ENCODE measurements at places on chromosomes 2 and 18. TPM values are rescaled to one million over a fixed set of nuclear protein-coding genes. Genes with fewer than 3 reads are reported as not detected.

The ITPRIPL1 gene
- total RNA-seq: 30.2 TPM

The ZNF142 gene
- total RNA-seq: 34.8 TPM

DNA sequence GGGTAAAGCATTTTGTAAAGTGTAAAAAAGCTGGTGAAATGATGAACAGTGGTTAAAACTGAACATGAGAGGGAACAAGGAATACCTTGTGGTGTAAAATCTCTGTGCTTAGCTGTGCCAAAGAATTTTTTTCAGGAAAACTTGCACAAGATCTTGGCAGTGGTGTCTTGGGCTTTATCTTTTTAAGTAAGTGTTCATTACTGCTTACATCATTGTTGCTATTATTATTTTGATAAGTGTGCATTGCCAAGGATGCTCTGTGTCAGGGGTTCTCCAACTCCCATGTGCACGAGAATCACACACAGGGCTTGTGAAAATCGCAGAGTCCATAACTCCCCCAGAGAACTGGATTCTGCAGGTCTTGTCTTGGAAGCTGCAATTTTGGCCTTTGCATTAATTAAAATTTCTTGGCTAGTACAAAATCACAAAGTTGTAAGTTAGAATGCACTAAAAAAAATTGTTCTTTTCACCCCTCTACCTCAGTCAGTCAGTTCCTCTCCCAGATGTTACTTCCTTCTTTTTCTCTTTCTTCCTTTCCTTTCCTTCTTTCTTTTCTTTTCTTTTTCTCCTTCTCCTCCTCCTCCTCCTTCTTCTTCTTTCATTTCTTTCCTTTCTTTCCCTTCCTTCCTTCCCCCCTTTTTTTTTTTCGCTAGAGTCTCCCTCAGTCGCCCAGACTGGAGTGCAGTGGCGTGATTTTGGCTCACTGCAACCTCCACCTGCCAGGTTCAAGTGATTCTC, 37.8 kb downstream of the GATA6 start:
- DNase-seq: no peak

The CARF gene
- 5.2 TPM for total RNA-seq

GRCh38 chr2:75602724-75603342, 42.1 kb upstream of the EVA1A start:
- no peak for DNase-seq

The IL1R2 gene
- total RNA-seq: 36.2 TPM

The FIGN gene
- not detected for total RNA-seq

- no peak for DNase-seq
These were observed 9.9 kb downstream of the PAX8 start for GRCh38 chr2:113268621-113269360.

Measured in activated CD4-positive, alpha-beta memory T cell treated with anti-CD3 and anti-CD28 coated beads for 36 hours (primary cell).